KG1 (cell line): ENCODE measurements at places on chromosomes 3 and 15.

DNA sequence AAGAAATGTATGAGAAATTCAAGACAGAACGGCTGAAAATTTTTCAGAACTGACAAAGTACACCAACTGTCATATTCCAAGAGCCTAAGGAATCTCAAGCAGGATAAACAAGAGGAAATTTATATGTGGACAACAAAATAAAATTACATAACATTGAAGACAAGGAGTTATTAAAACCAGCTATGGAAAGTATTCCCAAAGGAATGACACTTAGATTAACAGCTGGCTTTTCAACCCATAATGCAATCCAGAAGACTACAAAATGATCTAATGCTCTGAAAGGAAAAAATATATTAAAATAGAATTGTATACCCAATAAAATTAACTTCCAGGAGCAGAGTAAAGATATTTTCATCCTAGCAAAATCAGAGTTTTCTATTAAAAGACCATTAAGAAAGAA, 132.2 kb upstream of the BNIP2 start:
- DNase-seq = no peak

- no peak for DNase-seq
Measured at GRCh38 chr3:153666991-153667740, 454.0 kb upstream of the ARHGEF26 start.

DNA sequence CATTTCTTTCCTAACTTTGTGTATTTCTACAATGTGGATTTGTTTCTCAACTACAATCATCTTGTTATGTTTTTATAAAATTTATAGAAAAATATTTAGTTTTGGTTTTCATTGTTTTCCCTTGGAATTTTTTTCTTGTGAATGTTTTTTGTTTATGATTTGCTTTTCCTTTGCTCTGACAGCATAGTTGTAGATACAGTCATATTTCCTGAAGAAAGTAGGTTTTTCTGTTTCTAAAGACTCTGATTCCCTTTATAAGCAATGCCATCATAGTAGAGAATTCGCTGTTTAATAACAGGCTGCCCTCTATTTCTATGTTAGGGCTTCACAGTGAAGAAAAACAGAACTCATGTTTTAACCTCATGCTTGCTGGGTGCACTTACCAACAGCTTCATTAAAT, 482.3 kb downstream of the ZBBX start:
- DNase-seq = no peak

- no peak for DNase-seq
Measured at GRCh38 chr15:69675731-69676130, 223.1 kb downstream of the RPLP1 start.

DNA sequence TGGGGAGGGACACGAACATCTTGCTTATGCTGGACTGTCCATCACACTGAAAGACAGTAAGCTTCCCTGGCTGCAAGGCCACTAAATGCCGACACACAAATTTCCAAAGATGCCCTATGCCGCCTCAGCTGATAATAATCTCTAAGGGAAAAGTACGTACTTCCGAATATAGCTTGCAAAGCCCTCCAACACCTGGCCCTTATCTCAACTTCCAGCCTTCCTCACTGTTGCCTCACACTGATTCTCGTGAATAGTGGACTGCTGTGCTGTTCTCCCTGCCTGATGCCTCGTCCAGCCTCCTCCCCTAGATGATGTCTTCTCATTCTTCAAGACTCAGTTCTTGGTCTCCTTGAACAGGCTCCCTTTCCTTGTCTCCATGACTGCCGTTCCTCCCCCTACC, 72.3 kb downstream of the CD47 start:
- DNase-seq = no peak

DNA sequence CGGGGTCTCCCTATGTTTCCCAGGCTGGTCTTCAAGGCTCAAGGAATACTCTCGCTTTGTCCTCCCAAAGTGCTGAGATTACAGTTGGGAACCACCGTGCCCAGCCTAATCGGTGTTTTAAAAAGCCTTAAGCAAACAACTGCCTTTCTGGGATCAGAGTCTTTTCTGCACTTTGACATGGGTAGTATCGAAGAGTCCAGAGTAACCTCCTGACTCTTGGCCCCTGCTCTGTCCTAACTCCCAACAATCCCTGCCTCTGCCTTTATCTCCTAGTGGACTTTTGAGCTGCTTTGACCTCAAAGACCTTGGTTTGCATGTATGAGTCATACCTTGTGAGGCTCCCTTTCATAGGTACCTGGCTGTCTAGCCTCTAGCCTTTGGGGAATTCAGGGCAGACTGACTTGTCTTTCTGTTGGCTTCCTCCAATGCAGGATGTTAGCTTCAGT, 21.0 kb upstream of the HACD2 start:
- DNase-seq = no peak

GRCh38 chr15:38308797-38309196, 56.2 kb downstream of the SPRED1 start:
- no peak for DNase-seq

DNA sequence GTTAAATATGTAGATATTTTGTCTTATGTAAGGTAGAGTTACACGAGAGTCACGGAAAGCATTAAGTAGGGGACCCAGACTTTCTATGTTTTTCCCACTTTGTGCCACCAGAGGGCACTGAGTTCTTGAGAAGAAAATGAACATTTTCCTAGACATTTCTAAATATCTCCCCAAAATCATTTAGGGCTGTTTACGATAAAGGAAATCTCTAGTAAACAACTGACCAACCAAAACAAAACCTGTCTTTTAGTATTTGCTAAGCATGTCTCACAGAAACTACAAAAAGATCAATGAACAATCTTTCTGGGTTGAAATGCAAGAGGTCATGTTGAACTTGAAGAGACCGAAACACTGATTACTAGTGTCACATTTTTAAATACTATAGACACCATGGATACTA, 16.1 kb downstream of the POU1F1 start:
- peak; percentile 65 for DNase-seq

DNA sequence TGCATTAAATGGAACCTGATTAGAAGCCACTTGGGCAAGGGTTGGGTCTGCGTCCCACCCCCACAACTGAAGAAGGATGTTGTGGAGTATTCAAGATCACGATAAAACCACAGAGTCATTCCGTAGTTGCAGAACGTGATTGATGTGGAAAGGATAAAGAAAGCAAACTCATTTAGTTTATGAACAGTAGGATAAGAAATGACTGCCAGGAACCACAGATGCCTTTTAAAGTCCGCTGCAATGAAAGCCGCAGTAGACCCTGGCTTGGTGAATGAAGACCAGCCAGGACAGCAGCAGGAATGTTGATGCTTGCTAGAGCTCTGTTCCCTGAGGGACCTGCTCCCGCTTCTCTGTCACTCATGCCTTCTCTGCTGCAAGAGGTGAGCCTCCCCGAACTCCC, 111.5 kb downstream of the GABRG3 start:
- DNase-seq = no peak

DNA sequence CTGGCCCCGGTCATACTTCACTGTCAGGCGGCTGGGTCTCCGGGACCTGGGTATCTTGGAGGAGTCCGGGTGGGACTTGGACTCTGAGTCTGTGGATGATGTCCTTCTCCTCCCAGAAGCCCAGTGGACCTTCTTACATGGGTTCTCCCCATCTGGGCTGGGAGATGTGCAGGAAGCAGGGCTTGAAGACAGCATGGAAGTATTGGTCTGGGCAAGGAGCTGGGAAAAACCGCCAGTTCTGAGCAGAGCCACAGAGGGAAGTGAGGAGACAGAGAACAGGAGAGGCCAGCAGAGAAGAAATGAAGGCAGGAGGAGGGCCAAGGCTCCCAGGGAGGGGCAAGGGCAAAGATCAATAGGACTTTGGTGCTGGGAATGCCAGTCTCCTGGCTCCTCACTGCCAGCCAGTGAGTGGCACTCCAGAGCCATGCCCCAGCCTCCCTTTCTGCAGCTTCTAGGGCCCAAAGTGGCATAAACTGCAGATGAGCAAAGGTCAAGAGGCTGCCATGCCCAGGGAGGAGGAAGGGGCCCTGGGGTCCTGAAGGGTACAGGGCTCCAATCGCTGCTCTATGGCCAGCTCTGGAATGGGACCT, at the start of gene PPP1R14D:
TSS of gene PPP1R14D (minus strand) at position 262 of the 590 bp plus-strand sequence. CDS start at position 195, 67 bp downstream.
- DNase-seq = no peak

DNA sequence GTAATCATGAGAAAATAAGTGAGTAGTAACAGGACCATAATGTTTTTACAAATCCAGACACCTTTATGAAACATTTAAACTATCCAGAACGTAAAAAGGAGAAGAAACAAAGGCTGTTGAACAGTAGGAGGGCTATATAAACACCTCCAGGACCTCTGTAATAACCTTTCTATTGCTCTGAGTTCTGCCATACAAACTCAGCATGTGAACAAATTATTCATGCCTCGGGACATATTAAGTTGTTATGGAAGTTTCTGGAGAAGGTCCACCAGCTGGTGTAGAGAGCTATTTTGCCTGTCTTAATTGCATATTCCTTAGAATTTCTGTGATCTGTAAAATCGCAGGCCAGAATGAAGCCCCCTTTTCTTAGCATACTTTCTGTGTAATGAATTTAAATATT, 256.3 kb downstream of the UBE2E2 start:
- DNase-seq = no peak

- no peak for DNase-seq
Measured at GRCh38 chr3:43013256-43013655, 34.1 kb downstream of the GASK1A start.

DNA sequence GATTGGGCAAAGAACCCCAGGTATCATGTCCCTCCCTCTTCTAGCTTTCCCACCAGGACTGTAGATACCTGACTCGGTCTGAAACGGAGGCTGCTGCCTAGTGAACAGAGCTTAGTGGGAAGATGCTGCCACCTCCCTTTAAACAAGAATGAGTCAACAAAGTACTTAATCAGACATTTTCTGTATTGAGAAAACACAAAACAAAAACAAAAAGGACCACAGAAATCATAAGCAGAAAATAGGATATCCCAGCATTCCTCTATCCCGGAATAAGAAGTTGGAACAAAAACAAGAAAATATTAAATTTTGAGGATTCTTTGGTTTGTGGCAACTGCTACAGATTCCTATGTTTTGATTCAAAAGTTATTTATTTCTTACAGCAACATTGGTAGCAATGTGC, 51.7 kb upstream of the COL8A1 start:
- no peak for DNase-seq

DNA sequence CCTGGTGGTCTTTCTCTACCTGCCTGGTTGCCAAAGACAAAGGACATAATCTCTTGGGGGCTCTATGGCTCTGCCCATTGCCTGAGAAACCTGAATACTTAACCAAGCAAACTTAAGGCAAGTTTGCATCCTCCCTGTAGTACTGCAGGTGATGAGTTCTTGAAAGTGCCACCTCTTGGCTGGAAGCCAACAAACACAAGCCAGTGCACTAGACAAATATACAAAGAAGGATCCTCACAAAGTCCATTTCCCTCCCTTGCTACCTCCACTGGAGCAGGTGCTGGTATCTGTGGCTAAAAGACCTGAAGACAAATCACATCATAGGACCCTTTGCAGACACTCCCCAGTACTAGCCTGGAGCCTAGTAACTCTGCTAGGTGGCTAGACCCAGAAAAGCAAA, 772.3 kb downstream of the SI start:
- no peak for DNase-seq
